ACHN (cell line): ENCODE measurements at places on chromosomes 12 and 14.

DNA sequence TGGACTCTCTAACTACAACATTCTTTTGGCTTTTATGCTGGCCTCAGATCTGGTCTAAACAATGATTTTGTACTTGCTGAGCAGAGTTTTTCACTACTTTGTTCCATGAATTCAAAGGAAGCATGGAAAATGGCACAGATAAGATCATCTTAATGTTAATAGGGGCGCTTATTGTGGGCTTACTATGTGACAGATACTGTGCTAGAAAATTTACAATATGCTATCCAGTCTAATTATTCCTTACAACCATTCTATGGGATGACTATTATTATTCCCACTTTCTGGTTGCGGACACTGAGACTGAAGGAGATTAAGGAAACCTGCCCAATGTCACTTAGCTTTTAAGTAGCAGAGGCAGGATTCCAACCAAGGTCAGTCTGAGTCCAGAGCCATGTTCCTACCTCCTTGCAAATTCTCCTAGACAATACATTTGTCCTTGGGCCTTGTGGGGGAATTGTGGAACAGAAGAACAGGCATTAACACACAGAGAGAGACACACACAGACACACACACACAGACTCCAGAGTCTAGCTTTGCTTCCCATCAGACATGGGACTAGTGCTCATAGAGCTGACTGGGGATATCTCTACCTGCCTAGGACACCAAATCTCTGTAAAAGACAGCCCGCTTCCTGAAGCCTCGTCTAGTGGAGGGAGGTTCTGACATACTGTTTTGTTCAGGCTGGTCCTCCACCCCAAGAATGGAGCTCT lies 107.7 kb downstream of the SLC38A1 start:
- DNase-seq: no peak

GRCh38 chr12:28108599-28108998 lies 81.7 kb upstream of the CCDC91 start:
- DNase-seq: no peak

DNA sequence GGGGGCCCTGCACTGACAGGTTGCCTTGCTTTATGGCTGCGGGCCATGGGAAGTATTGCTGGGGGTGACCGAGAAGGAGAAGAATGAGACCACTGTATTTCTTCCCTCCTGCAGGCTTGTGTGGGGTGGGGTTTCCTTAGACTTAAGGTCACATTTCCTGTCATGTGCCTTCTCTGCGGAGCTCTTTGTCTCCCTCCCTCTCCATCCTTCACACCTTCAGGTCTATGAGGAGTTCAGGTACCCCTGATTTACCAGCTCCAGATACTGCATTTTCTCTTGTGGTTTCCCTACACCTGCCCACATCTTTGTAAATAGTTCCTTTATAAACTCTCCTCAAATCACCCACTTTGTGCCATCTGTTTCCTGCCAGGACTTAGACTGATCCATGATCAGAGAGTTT lies 3.6 kb downstream of the FNTB start:
- no peak for DNase-seq

DNA sequence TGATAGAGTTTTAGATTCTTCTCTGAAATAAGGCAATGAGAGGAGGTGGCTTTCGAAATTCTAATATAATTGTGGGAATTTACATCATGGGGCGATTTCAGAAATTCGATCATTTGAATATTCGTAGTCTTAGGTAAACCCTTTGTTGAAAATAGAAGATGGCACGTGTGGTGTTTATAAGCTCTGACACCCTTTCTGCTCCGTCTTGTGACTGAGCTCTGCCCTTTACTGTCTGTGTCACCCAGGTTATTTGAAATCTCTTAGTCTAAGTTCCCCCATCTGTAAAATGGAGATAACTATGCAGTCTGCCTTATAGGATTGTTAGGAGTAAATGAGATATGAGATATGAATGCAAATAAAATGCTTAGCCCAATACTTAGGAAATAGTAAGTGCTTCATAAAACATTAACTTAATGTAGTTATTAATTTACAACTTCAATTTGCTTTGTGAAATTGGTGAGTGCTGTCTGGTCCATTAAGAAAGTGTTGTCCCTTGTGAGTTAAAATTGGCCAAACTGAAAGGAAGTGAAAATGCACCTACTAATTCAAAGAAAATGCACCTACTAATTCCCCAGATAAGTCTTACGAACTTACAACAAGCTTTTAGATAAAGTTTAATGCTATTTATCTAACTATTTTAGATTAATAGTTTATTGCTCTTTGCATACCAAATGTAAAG lies 1.5 kb downstream of the BMAL2 start:
- peak; percentile 48 for DNase-seq

- DNase-seq: peak; percentile 96
Observed at GRCh38 chr12:6038160-6038559, 86.3 kb downstream of the VWF start.

- DNase-seq: no peak
Observed at GRCh38 chr12:51080136-51080535, 3.3 kb downstream of the CSRNP2 start.

GRCh38 chr12:80912901-80913770 lies 24.6 kb downstream of the LIN7A start:
- no peak for DNase-seq
